ENCODE measurements at places on chromosomes 6 and 20.

DNA sequence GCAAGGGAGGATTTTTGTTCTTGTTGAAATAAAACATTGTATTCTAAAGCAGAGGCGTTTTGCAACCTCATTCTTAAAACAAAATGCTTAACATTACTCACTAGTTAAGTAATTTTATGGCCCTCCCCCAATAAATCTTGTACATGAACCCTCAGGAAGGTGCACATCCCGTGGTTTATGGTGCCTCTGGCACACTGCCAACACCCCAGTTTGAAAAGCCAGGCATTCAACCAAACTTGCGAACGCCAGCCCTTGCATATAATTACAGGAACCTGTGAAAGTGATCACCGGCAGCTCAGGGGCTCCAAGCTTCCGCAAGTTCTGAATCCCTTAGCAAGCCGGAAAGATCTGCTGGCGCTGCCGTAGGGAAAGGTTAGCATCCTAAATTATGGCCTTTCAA lies 1109.0 kb upstream of the FLRT3 start:
- no peak for DNase-seq

- no peak for DNase-seq
Measured at GRCh38 chr6:88072462-88072861, 24.8 kb downstream of the SPACA1 start.

DNA sequence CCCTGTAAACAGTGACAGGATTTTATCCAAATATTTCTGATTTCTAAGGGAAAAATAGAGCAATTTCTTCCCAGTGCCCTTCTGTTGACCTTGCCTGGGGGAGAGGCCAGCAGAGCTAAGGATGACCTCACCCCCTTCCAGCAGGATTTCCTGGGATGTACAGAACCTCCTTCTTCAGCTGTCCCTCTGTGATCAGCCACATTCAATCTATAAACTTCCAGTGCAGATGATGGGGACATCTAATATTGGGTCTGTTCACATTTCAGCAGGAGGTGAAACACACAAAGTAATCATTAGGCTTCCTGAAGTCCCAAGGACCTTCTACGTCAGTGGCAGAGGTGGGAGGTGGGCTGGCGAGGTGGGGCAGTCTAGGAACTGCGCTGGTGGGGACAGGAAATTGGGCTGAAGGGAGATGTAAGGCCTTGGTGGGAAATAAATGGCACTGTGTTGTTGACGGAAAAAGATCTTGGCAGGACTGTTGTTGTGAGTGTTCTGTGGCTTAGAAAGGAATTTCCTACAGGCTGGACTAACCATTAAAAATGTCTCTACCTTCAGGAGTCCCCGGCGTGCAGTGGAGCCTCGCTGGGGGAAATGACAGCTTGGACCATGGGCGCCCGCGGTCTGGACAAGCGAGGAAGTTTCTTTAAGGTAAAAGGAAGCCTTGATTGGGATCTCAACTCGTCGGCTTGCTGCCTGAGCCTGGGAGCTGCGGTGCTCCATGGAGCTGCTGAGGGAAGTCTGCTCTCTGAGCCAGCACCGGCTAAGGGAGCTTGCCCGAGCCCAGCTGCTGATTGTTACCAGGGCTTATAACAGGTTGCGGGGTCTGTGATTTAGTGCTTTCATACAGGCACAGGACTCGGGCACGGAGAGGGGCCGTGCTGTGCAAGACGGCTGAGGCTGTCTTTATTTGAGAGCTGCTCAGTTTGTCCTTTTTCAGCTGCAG lies 127.9 kb upstream of the NAA20 start:
- DNase-seq = no peak

DNA sequence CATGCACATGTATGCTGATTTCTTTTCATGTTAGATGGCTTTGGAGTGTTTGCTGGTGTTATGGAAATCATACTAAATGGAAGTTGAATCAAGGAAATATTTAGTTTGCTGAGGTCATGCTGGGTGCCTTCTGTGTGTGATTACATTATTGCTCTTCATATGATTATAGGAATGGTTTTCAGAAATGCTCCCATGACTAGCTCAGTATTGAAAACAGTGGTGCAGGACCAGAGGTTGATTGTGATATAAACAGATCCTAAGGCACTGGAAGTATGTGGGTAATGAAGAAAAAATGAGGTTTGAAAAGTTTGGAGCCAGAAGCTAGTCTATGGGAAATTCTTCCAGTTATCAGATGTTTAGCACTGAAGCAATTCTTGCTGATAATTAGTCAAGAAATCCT lies 693.1 kb downstream of the UTRN start:
- DNase-seq = no peak

- no peak for DNase-seq
Measured at GRCh38 chr20:57170343-57170742, 96.1 kb downstream of the BMP7 start.

DNA sequence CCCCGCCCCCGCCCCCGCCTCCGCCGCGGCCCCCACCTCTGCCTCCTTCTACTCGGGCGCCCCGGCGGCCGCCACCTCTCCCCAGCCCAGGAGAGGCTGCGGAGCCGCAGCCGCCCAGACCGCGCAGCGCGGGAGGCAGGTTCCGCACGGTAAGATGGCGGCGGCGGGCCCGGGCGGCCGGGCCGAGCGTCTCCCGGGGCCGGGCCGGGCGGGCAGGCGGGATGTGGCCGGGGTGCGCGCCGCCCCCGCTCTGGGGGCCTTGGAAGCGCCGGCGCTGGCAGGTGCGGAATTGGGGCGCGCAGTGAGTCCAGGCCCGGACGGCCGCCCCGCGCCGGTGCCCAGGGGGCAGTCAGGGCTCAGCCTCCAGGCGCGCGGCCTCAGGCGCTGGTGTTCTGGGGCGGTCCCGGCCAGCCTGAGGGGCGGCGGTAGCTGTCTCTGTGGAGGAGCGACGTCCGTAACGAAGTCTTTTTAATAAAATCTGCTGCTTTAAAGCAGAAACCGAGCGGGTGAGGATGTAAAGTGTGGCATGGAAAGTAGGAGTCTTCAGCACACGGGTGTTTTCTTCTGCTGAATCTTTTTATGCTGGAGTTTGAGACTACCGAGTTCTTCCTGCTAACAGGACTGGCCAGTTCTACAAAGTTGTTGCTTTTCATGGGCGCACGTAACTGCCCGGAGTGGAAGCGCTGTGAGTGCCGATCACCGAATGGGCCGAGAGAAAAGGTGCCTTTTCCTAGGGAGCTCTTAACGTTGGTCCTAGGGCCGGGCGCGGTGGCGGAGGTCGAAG lies at the start of gene GID8:
GID8 (plus strand) TSS at position 43 of the 784 bp plus-strand sequence. CDS start 3,356 bp downstream, outside the sequence.
- DNase-seq = peak; percentile 68

DNA sequence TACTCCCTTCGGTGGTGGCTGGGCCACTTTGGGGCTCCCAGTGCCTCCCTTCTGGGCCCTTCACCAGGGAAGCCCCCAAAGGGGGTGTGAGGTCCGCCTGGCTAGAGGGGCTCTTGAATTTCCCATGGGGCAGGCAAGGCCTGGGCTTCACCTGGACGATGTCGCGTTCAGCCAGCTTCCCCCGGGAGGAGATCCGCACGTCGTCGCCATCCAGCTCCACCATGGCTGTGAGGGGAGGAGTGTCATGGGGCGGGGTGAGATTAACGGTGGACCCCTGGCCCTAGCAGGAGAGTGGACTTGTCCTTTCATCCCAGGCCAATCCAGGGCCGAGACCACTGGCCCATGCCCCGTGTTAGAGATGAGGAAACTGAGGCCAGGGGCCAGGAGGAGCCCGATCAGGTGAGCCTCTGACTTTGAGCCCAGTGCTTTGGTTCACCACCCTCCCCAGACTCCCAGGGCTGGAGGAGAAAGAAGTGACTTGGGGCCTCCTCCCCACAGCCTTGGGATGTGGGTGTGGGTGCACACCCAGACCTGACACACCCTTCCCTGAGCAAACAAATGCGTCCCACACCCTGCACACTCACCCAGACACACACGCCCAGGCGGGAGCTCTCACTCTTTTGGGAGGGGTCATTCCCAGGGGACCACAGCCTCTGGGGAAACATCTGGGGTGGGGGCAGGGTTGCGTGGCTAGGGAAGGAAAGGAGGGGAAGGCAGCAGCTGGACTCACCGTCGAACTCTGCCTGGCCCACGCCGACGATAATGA lies 46.1 kb downstream of the RAB44 start:
- no peak for DNase-seq

DNA sequence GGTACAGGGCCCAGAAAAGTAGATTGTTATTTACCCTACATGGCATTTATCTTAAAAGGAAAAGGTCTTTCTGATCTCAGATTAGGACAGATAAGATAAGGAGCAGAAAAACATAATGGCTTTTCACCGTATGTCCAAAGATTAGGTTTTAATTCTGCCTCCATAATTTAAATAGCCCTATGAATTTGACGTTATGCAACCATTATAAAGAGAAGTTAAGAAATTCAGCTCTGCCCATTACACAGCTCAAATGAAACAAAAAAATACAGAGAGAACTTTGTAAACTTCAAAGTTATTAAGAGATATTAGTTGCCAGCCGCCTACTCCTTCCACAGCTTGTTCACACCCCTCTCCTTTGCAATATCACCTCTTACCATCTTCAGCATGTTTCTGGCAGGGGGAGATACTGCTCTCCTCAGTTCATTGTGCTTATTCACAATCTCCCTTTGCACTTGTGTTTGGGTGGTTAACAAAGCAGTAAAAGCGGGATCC lies 8.1 kb downstream of the CRISP3 start:
- DNase-seq = no peak

DNA sequence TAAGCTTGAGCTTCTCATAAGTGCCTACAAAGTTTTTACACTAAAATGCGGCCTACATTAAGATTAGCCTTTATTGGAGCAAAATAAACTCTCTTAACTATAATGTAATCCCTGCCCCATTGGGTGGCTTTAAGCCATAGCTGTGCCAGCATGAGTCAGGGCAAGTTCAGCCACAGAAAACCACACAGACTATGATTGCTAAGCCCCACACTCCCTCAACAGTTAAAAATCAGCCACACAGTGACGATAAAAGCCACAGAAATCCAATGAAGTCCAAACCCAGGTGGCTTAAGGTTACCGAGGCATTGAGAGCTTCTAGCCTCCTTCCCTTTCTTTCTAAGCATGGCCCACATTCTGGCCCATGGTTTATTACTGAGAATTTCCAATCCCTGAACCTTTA lies 61.6 kb downstream of the GRM1 start:
- no peak for DNase-seq

GRCh38 chr6:24543683-24544082 lies 48.9 kb downstream of the ALDH5A1 start:
- DNase-seq = no peak

DNA sequence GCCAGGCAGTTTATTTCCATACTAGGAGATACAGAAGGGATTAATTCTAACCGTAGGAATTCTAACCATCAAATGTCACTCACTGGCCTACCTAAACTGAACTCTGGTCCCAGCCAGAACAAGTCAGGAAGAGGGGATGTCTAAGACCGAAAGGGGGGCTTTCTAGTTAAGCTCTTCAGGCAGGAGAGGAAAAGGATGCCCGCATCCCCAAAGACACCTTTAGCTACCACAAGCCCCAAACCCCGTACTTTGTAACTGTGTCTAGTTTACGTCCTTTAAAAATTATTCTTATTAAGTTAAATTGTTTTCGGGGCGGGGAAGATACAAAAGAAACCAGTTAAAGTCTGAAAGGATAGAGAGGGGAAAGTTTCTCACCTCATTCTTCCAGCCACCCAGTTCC lies 1.2 kb upstream of the ZNF76 start:
- no peak for DNase-seq

GRCh38 chr6:135054226-135054568 lies 425 bp downstream of the HBS1L start:
- no peak for DNase-seq

- DNase-seq = peak; percentile 17
Measured at GRCh38 chr6:109447878-109448555, 7.5 kb downstream of the SMPD2 start.

DNA sequence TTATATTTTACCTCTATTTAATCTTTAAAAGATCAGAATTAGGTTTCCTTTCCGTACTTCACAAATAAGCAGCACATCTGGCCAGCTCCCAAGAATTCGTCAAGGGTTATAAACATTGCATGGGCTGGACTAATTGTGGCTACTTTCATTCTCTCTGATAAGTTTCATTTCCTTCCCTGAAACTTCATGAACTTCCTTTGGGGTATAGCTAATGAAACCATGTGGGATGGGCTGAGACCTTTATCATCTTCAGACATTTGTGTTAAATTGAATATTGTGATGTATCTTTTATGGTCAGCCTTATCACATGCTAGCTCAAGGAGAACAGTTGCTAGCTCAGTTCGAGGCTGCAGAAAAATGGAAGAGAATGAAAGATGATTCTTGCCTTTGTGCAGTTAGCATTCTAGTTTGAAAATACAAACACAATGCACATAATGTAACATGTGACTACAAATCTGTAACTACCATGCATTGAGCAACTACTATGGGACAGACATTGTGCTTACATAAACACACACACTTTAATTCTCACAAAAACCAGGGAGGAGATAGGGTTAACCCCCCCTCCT lies 1.7 kb upstream of the GMPR start:
- DNase-seq = no peak
